ENCODE measurements at places on chromosomes 1 and 21.

DNA sequence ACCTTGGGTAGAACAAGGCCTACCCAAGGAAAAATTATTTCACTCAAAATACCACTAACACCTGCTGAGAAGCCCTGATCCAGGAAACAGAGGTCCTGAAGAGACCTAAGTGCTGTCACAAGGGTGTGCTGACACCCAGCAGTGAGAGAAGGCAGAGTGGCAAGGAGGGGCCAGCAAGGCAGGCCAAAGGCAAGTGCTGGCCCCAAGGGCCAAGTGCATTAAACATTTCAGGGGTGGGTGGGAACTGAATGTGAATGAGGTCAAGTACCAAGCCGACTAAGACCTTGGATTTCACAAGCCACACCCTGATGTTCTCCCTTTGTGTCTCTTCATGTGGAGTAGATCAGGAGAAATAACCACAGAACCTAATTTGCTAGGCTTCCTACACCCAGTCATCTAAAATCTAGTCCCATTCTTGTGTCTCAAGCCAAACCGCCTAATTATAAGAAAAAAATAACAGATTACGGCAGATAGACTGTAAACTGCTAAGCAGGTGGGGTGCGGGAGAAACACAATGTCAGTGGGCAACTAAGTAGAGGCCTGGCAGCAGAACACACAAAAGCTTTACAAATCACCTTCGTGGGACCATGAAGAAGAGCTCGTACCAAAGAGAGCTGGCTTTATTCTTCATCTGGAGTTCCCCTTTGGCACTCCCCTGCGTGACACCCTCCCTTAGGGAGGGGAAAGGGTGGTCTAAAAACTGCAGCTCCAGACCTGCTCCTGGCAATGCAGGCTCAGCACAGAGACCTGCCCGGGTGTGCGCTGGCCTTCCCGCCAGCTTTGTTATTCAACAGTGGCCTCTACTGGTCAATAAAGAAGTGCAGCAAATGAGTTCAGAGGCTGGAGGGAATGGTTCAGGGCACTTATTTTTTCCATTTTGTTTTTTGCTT lies 8.7 kb downstream of the UBE2G2 start:
- DNase-seq: peak; percentile 79

DNA sequence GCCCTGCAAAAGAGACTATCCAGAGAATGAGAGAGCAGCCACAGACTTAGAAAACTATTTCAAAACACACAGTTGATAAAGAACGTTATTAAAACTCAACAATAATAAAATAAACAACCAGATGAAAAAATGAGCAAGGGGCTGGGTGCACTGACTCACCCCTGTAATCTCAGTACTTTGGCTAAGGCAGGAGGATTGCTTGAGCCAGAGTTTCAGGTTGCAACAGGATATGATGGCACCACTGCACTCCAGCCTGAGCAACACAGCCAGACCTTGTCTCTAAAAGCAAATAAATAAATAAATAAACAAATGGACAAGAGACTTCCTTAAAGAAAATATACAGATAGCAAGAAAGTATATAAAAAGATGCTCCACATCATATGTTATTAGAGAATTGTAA lies 144.6 kb downstream of the LRRIQ3 start:
- no peak for DNase-seq

DNA sequence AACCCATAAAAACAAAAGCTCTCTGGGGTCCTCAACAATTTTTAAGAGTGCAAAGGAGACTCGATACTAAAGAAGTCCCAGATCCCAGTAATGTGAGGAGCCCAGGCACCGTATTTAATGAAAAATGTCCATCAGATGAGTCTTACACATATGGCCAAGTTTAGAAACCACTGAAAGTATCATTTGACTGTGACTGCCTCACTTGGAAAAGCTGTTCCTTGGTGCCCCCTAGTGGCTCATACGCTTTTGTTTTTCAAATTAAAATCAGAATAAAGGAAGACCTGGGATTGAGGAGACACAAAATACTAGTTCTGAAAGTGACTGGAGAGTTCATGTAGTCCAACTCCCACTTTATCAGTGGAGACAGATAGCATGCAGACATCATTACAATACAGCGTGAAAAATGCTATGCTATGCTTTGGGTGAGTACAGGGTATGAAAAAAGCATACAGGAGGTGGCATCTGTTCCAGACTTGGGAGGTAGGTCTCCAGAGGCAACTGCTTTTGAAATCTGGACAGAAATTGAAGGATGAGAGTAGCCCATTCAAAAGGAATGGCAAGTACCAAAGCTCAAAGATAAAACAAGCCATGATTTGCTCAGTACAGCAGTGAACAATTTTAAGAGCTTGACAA lies 33.8 kb downstream of the GDAP2 start:
- peak; percentile 89 for DNase-seq

DNA sequence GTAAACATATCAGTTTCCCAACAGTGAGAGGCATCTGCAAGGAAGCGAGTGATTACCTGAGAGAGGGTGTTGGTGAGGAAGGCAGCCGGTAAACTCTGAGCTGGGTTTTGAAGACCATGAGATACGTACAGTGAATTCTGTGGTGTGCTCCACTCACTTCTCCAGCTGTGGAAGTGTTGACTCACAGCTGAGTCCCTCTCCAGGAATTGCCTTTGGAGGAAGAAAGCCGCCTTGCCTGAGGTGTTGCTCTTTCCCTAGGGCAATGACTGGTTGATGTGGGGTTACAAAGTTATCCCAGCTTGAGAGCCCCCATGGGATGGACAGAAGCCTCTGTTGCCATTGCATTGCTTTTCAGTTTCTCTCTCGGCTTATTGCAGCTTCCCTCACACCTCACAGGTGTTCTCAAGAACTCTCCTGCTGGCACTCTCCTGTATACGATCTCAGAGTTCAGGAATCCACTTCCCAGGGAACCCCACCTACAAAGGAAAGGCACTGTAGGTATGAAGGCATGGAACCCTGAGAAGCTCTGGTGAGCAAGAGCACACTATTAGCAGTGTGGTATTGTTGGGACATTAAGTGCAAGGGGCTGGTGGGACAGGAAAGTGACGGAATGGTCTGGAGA lies 10.8 kb downstream of the NHLH1 start:
- no peak for DNase-seq

DNA sequence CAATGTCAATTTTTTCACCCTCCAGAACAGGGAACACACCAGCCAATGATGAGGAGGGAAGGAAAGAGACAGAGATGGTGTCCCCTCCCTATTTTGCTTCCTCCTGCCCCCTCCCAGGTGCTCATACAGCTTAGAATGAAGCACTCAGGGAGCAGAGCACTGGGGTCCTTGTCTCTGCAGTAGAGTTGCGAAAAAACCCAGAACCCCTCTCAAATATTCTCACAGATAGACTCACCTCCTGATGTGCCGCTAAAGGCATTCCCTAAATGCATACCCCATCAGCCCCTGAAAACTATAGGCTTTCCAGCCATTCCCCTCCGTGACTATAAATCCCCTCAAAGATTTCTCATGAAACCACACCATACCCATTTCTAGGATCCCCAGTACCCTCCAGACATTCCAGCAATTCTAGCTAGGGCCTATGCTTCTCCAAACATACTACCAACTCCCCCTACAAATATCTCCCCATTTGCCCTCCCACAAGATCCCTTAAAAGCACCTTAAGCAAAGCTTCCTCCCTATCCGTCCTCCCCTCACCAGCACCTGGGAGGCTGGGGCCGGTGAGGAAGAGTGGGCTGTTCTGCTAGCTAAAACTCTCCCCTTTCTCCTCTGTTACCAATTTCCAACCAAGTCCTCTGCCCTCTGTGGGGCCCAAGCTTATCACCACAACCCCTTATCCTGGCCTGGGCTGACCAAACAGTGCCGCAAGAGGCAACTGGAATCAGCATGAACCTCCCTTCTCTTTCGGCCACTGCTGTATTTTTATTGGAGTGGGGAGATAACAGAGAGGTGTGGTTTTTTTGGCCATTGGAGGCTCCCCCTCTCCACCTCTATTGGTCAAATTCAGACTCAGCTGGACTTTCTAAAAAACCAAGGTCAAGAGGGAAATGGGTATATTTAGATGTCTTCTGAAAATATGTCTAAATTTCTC lies 54.7 kb downstream of the RHBG start:
- DNase-seq: no peak

GRCh38 chr1:55239548-55239947 lies 24.4 kb upstream of the USP24 start:
- DNase-seq: no peak

GRCh38 chr1:71600023-71600422 lies 519.2 kb upstream of the ZRANB2 start:
- no peak for DNase-seq

- no peak for DNase-seq
Measured at GRCh38 chr1:43002116-43002515, 43.4 kb upstream of the SLC2A1 start.

DNA sequence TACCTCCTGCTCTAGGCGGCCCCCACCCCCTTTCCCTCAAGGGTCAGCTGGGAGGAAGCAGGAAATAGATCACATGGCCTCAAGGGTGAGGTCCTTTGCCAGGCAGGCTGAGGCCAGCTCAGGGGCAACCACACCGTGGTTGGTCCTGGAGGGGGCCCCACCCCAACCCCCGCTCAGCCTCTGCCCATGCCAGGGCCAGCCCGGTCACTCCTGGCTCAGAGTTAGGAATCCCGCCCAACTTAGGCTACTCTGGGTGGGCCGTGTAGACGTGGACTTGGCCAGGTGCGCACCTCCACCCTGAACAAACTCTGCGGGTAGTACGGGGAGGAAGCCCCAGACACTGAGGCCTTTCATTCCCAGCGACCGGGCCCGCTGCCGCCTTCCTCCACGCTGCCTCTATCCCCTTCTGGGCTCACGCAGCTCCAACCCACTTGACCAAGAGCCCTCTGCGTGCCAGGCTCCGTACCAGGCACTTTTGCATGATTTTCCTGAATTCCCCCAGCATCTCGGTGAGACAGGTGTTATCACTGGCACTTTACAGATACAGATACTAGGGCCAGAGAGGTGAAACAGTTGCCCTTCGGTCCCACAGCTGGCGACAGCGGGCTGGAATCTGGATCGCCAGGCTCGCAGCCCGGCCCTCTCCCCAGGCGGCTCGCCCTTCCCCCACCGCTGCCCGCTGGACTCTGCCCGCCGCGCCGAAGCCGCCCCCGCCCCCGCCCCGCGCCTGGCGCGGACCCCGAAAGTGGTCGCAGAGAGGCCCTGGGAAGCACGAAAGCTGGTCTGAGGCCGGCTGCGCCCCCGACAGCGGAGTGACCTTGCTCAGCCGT lies 769 bp downstream of the GALE start:
- no peak for DNase-seq

GRCh38 chr1:81703391-81703755 lies 97.4 kb upstream of the ADGRL2 start:
- no peak for DNase-seq

DNA sequence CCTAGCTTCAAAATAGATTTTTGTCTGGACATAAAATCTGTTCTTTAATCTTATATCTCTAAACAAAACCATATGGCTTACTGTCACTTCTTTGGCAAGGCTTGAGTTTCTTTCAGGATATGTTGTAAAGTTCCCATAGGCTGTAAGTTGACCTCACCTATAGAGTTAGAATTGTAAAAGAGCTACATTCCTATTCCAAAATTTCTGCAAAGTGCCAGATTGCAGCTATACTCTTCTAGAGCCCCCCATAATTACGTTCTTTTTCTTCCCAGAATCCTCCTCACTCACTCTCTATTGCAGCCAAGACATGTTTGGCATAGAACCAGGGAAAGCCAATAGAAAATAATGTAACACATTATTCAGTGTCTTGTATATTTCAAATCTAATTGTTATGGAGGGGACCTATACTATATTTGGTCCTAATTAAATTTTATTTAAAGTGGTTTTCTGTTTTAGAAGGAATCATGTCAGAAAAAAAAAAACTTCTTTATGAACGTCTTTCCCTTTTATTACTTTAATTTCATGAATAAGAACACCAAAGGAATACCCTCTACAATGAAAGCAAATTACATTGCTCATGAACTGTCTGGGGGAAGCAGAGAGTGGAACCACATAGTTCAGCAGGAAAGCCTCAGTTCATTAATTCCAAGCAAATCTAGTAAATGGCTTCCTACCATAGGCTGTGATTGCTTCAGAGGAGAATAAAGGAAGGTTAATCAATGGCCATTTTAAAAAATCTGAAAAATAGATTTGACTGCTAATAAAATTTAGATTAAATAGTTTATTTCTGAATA lies 22.3 kb downstream of the CTTNBP2NL start:
- no peak for DNase-seq

DNA sequence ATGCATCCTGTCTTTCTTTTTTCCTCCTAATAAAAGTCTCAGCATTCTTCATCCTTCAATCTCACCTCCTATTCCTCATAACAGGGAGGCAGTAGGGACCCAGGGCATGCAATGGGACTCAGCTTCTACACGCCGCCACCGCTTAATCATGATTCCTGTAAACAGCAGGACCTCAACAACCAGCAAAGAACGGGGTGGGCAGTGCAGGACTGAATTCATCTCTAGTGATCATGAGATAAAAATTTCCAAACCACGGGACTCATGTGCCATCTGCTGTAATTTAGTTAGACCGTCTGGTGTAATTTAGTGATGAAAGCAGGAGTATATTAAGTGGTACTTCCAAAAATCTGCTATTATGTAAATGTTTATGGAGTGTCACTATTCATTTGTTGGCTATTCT lies 5.4 kb downstream of the PRAMEF12 start:
- DNase-seq: no peak

DNA sequence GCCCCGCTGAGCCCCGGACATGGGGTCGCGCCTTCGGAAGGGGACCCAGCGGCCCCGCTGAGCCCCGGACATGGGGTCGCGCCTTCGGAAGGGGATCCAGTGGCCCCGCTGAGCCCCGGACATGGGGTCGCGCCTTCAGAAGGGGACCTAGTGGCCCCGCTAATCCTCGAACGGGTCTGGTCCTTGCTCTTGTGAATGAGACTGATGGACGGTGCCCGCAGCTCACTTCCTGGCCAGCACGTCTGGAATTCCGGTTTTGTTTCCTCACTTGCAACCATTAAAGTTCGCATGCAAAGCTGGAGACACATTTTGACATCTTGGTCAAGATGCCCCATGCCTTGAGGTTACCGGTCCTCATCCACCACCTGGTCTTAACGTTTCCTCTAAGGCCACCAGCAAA lies 5.6 kb downstream of the WRAP73 start:
- no peak for DNase-seq

- peak; percentile 58 for DNase-seq
Measured at GRCh38 chr1:67850151-67850551, 16.9 kb upstream of the GNG12 start.

- no peak for DNase-seq
Measured at GRCh38 chr1:50977575-50978143, 7.6 kb downstream of the CDKN2C start.

DNA sequence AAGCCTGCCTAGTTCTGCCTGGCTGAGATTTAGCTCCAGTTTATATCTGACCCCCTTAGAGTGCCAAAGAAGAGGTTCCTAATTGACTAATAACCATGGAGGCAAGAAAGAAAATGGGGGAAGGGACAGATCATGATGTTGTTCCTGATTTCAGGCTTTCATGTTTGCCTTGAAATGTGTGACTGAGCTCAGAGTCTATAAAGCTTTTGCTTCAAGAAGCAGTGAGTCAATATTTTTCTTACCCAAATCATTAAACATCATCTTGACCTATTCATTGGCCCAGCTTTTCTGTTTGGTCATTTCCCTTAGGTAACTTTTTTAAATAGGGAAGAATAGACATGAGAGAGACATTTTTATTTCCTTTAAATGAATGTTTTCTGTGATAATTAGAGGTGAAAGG lies 55.9 kb downstream of the HHAT start:
- no peak for DNase-seq
